Activated T-helper 1 cell treated with anti-CD3 and anti-CD28 coated beads, Interleukin-12 subunit alpha, Interleukin-12 subunit beta, Interleukin-2, Interleukin-4 antibody, amounts not matched to agents 30 ng/mL and 10 ng/mL and 1 ng/mL, durations not matched to agents 14 hours and 24 hours and 36 hours (primary cell): ENCODE measurements at places on chromosomes 4 and X. TPM values are rescaled to one million over a fixed set of nuclear protein-coding genes. Genes with fewer than 3 reads are reported as not detected.

Gene HS3ST1
- 0.31 and 0.51 TPM in 2 replicates for total RNA-seq

Gene TRIML2
- total RNA-seq: not detected in 2 replicates

Gene CLGN
- total RNA-seq: not detected in 2 replicates

Gene CT45A3
- total RNA-seq: not detected in 2 replicates

Gene CLDN34
- not detected in 2 replicates for total RNA-seq

Gene PABPC1L2B
- total RNA-seq: not detected in 2 replicates

Gene C4orf51
- total RNA-seq: not detected in 2 replicates

Gene ARHGAP36
- total RNA-seq: not detected in 2 replicates

Gene RAI2
- 0.10 and 0.17 TPM in 2 replicates for total RNA-seq

Gene SAGE1
- total RNA-seq: not detected in 2 replicates

Gene DUSP9
- 0.10 TPM in 2 replicates for total RNA-seq

Gene DSPP
- not detected in 2 replicates for total RNA-seq

Gene ART3
- total RNA-seq: 0.47 and 0.49 TPM in 2 replicates

Gene SPATA4
- total RNA-seq: not detected in 2 replicates

Gene TCP11X2
- not detected in 2 replicates for total RNA-seq

Gene ALB
- not detected in 2 replicates for total RNA-seq

Gene FGFBP2
- total RNA-seq: 4.8 and 7.7 TPM in 2 replicates

Gene S100G
- not detected in 2 replicates for total RNA-seq

Gene TNMD
- not detected in 2 replicates for total RNA-seq

Gene TRAM1L1
- not detected in 2 replicates for total RNA-seq

Gene P2RY8
- total RNA-seq: 20.4 and 21.8 TPM in 2 replicates

Gene TBC1D9
- 0.29 TPM in 1 of 2 replicates, not detected in the other for total RNA-seq

Gene JCHAIN
- total RNA-seq: not detected in 2 replicates

Gene CT45A10
- total RNA-seq: not detected in 2 replicates

Gene MAGEA11
- total RNA-seq: not detected in 2 replicates
